ENCODE measurements at places on chromosomes 1 and 21.

DNA sequence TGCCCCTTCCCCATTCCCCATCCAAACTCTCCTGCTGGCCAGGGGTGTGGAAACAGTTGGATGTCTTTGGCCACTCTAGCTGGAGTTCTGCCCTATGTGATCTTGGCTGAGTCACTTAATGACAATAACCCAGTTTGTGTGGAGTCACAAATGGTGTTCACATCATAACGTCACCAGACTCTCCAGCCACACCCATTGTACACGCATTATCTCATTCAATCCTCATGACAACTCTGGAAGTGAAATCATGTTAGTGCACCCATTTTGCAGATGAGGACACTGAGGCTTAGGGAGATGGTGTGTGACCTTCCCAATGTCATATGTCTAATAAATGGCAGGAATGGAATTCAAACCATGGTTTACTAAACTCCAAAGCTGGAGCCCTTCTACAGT, 1.2 kb upstream of the CDA start:
- peak; percentile 16 for DNase-seq

DNA sequence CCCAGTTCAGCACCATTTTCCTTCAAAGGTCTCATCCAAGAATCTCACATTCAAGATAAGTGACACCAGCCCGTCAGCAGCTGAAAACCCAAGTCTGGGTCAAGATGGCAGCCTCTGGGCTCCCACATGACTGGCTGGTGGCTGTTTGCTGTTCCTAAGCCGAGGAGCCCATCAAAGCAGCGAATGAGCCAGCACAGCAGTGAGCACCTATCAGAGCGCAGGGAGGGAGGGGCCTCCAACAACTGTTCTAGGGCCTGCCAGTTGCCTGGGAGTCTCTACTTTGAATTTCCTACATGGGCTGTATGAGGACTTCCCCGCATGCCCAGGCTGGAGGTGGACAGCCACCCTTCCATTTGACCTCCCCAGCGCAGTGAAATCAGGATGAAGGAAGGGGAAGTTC, 102.7 kb downstream of the ADARB1 start:
- no peak for DNase-seq

DNA sequence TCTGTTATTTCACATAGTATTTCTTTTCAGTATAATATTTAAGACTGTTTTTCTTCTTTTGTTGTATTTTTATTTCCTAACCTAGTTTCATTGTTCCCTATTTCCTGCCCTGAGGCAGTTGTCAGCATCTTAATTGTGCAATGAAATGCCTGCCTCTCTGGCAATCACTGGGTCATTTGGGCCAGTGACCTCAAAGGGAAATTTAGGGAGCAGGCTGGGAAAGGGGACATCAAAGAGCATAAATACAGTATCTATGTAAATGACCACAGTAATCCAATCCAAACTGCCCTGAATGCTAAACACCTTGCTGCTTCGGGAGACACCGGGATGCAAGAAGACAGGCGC, 147.8 kb downstream of the TLR5 start:
- no peak for DNase-seq

DNA sequence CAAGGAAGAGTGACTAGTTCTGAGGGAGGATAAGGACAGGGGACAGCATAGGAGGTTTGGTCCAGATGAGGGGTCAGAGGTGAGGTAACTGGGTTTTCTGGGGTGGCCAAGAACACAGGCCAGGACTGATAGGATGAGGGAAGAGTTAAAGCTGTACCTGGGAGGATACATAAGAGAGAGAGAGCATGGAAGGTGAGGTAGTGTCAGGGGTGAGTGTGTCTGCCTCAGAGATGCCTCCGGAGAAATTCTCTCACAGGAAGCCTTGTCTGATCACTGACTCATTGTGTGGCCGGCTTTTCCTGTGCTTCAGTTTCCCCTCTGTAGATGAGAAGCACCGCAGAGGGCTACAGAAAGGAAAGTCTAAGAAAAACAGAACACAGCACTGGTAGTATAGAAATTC, 40.2 kb downstream of the FASLG start:
- DNase-seq = peak; percentile 69

- DNase-seq = no peak
These were observed 43.5 kb upstream of the CCDC27 start for GRCh38 chr1:3708791-3709190.

GRCh38 chr1:233140499-233140898, 155.0 kb downstream of the PCNX2 start:
- DNase-seq = no peak

- DNase-seq = no peak
These were observed 143.4 kb upstream of the C8B start for GRCh38 chr1:57109247-57109646.

DNA sequence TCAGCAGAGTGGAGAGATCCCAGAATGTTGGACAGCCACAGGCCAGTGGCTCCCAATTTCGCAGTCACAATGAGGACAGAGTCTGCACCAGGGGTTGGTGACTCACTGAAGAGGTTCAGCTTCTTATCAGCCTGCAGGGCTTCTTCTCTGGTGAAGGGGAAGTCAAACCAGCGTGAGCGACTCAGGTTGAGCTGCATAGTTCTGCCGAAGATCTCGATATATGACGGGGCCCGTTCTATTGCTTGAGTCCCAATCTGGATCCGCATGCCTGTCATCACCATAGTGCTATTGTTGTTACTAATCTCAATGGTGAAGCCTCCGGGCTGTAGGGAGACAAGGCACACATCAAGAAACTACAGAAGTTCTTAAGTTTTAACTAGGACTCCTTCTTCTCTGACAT, 58.5 kb downstream of the UBR4 start:
- no peak for DNase-seq

- no peak for DNase-seq
These were observed 11.6 kb upstream of the GPR61 start for GRCh38 chr1:109527846-109528695.

- no peak for DNase-seq
These were observed 13.1 kb downstream of the SERPINC1 start for GRCh38 chr1:173903827-173904531.

GRCh38 chr1:24186993-24187790, at the start of gene IFNLR1:
Gene IFNLR1 (minus strand): TSS chr1:24187289. CDS start chr1:24187248, 41 bp downstream.
- DNase-seq = peak; percentile 24

GRCh38 chr1:238451781-238452310, 561.1 kb upstream of the ZP4 start:
- no peak for DNase-seq

- no peak for DNase-seq
These were observed 25.2 kb downstream of the B3GALT5 start for GRCh38 chr21:39637971-39638240.

GRCh38 chr1:6397844-6398441, 4.4 kb upstream of the ACOT7 start:
- no peak for DNase-seq

DNA sequence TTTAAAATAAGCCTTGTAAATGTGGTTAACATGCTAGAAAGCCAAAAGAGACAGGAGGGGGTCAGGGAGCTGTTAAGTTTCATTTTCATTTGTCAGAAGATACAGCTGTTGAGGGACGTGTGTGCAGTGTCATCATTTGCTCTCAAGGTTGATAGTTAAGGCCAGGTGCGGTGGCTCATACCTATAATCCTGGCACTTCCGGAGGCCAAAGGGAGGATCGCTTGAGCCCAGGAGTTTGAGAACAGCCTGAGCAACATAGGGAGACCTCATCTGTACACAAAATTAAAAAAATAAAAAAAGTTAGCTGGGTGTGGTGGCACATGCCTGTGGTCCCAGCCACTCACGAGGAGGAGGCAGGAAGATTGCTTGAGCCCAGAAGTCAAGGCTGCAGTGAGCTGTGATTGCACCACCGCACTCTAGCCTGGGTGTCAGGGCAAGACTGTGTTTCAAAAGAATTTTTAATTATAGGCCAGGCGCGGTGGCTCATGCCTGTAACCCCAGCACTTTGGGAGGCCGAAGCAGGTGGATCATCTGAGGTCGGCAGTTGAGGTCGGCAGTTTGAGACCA, 22.7 kb downstream of the ZBTB8OS start:
- DNase-seq = peak; percentile 34

DNA sequence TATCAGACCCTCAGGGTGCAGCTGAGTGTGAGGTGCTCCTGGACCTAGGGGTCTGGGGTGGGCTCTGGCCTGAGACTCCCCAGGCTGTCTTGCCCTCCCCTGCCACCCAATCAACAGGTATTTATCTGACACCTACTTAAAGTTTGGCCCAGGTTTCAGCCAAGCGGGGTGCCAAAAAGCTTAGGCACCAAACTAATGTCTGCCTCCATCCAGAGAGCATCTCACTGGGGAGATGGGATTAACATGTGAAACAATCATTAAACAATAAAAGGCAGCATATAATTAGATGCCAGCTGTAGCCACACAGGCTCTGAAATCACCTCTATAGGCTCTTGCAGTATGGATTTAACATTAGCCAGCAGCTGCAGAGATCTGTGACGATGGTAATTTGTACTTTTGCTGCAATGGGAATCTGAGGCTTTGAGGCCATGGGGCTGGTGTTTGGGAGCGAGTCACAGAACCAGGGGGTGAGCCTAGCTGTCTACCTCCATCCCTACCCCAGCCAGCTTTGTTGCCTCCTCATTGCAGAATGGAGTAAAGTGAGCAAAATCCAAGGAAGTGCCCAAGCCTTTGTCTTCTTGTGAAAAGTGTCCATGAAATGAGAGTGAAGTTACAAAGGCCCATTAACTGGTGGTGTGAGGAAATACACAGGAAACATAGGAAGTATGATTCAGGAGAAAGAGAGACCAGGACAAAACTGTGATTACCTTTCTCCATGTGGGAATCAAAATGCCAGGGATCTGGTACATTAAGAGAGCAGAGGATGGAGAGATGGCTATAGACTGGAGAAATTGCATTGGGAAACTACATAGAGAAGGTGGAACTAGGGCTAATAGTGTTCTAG, 36.1 kb downstream of the EIF2D start:
- DNase-seq = no peak

DNA sequence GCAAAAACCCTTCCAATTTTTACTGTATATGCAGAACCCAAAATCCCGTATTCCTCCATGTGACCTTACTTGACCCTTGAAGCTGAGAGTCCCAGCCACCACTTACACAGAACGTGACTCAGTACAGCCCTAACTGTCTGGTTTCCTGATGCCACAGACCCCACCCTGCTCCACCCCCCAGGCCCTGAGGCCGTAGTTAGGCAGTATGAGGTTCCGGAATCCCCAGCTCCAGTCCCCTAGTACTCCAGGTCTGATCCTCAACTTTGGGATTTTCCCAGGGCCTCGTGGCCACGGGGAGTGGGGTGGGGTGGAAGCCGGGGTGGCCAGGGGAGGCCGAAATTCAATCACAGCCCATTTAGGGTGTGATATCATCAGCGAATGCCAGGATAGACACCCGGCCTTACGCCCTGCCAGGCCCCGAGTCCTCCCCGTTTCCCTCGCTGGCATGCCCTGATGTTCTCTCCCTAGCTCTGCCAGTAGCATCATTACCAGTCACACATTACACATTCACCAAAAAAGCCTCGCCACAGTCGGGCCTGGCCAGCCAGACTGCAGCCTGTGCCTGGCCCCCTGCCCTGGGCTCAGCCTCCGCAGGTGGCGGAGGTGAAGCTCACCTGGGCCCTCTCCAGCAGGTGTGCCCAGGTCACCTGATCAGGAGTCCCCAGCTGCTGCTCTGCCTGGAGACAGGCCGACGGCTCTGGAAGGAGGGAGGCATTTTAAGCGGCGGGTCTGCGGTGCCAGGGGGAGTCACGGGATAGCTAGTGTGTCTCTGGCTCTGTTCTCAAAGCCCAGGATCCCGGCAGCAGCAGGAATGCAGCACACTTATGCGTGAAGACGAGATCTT, 70.8 kb downstream of the SCCPDH start:
- no peak for DNase-seq
